Activated CD4-positive, CD25-positive, alpha-beta regulatory T cell (primary cell): ENCODE measurements at places on chromosomes 1 and 21.

DNA sequence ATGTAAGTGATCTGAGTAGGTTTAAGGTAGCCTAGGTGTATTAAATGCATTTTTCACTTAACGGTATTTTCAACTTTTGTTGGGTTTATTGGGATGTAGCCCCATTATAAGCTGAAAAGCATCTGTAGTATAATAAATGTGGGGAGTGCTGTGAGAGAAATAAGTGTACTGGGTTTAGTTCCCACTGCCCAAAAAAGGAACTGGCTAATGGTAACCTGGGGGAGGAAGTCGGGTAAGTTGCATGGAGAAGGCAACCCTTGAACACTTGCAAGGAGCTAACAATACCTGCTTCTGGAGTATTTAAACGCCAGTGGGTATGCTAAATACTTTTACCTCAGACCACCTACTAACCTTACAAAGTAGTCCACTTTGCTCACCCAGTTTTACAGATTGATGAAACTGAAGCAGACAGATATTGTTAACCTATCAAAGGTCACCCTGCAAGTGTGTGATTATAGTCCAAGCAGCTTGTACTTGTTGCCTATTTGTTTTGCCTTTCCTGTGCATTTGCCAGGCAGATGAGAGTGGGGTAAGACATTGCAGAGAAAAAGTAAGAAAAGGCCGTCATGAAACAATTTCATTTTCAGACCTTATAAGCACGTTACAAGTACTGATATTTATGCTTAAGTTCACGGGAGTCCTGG, 7.6 kb upstream of the SHISA4 start:
- DNase-seq: no peak

GRCh38 chr1:201324821-201325677, 41.7 kb downstream of the PKP1 start:
- no peak for DNase-seq

DNA sequence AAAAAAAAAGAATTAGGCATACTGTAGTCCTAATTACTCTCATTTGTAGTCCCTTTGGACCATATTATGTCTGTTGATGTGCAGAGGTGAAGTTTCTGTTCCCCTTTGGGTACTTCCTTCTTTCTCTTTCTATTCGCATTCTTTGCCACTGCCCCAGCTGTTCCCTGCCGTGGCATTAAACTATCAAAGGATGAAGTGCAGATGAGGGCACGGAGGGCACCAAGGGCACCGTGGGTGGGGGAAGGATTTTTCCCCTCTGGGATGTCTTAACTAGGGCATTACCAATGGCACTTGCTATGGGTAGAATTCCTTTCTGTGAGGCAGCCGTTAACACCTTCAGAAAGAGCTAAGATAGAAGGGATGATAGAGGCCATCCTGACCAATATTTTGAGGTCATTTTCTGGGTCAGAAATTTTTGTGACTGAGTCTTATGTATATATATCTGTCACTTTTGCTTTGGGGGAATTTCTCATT, 4.9 kb upstream of the MAPKAPK2 start:
- DNase-seq: no peak

DNA sequence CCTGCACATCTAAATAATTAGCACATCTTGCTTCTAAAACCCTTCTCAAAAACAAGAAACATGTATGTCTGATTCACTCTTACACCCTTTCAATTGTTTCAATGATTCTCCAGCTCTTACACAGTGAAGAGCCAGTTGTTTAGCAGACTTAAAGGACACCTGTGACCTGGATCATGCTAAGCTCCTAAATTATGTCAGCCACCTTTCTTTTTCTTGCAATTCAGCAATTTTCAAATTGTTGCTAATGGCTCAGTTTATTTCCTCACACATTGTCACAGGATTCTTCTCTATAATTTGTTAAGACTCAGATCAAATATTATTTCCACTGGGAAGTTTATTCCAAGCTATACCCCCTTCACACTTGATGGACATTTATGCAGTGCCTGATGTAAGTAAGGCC, 413.2 kb downstream of the PLA2G4A start:
- no peak for DNase-seq

- DNase-seq: no peak
Measured at GRCh38 chr1:204624631-204625216, 60.8 kb downstream of the LRRN2 start.

DNA sequence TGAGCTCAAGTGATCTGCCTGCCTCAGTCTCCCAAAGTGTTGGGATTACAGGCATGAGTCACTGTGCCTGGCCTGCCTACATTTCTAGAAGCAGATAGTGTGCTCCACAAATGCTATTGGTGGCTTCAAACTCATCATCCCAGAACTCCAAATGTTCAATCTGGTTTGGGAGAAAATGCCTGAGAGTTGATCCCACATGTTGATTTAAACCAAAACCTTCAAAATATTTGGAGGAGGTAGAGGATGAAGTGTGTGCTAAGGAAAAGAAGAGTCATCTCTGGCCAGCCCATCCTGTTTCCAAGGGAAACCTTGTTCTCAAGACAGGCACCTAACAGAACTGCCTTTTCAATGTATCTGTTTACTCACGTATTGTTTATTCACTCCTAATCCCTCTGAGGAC, 55.4 kb upstream of the GRHL3 start:
- DNase-seq: no peak

- DNase-seq: no peak
Measured at GRCh38 chr1:66542314-66542713, 8.4 kb downstream of the SGIP1 start.

DNA sequence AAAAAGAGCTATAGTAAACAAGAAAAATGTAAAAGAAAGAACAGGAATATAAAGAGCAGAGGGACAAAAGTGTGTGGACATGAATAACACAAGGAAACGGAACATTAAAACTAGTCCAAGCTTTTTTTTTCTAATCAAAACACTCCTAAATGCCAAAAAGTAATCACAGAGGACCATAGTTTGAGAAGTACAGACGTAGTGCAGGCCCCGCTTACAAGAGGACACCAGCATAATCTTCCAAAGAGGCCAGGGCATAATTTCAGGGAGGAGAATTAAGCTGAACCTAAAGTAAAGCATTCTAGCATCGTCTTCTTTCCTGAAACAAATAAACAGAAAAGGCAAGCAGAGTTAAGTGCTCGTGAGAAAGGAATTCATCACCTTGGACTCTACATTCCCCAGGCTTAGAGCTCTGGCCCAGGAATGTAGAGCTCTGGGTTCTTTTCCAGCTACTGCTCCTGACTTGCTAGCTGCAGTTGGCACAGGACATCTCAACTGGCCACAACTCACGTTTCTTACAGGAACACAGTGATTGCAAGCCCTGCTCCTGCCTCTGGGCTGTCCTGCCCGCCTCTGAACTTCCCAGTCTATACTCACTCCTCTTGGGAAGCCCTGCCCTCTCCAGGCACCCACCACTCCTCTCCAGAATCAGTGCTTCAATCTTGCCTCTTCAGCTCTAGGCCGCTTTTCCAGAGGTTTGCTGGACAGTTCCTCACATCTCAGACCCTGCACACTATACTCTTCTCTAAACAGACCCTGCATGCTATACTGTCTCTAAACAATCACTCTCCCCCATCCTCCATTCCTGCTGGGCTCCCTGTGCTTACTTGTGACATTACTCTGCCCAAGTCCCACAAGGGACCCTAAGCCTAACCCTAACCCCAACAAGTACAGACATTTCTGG, 9.8 kb downstream of the RGS8 start:
- DNase-seq: no peak

GRCh38 chr1:92728697-92729096, 56.2 kb downstream of the EVI5 start:
- no peak for DNase-seq

DNA sequence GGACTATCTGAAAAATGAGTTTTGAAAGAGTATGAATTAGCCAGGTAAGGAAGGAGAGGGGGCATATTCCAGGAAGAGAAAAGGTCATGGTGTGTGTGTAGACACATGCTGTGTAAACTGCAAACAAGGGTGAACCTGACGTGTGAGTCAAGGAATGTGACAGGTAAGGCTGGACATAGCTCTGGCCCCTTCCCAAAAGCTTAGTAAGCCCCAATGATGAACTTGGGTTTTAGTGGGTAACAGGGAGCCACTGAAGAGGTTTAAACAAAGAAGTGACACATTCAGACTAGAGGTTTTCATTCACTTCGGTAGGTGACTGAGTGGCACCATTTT, 36.7 kb downstream of the EGLN1 start:
- no peak for DNase-seq

GRCh38 chr1:203402629-203403337, 51.9 kb upstream of the FMOD start:
- DNase-seq: no peak

- no peak for DNase-seq
Measured at GRCh38 chr21:41961282-41961701, 7.5 kb upstream of the C2CD2 start.

DNA sequence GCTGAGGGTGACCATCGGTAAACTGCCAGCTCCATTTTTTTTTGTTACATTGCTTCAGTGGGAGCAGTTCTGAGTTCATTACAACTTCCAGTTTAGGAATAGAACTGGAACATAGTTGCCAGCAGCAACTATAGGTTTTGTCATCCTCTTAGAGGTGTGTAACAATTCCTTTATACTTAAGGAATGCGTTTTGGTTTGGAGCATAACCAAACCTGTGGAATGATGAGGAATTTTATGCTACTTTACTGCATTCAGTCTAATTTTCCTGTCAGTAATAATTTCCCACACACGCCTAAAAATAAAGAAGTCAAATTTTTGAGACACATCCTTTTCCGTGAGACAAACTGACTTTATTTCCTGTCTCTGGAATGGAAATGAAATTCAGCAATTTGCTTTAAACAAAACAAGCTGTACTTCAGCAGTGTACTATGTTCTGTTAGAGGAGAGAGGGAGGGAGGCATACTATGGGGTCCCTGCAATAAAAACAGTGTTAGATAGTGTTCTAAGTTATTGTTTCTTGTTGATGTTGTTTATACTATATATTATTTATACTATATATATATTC, 4.8 kb upstream of the AMPD1 start:
- DNase-seq: no peak

GRCh38 chr1:193448682-193449461, 262.5 kb upstream of the B3GALT2 start:
- no peak for DNase-seq

DNA sequence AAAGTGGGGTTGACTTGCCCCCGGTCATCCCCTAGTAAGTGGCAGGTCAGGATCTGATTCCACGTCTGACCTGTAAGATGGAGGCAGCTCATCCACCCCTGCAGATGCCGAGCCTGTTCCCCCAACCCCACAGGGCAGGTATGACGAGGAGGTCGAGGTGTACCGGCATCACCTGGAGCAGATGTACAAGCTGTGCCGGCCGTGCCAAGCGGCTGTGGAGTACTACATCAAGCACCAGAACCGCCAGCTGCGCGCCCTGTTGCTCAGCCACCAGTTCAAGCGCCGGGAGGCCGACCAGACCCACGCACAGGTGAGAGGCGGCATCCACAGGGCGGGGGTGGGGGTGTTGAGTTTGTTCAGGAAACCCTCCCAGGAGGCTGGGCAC, 9.6 kb downstream of the TMEM201 start:
- DNase-seq: no peak

DNA sequence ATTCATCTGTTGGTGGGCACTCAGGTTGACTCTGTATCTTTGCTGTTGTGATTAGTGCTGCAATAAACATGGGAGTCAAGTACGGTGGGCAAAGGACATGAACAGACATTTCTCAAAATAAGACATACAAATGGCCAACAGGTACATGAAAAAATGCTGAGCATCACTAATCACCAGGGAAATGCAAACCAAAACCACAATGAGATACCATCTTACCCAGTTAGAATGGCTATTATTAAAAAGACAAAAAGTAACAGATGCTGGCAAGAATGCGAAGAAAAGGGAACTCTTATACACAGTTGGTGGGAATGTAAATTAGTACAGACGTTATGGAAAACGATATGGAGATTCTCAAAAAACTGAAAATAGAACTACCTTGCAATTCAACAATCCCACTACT, 98.9 kb downstream of the TMEM53 start:
- DNase-seq: no peak

- DNase-seq: no peak
Measured at GRCh38 chr1:232319072-232319471, 310.9 kb downstream of the SIPA1L2 start.

GRCh38 chr1:53343831-53344668, 16.2 kb upstream of the LRP8 start:
- no peak for DNase-seq

DNA sequence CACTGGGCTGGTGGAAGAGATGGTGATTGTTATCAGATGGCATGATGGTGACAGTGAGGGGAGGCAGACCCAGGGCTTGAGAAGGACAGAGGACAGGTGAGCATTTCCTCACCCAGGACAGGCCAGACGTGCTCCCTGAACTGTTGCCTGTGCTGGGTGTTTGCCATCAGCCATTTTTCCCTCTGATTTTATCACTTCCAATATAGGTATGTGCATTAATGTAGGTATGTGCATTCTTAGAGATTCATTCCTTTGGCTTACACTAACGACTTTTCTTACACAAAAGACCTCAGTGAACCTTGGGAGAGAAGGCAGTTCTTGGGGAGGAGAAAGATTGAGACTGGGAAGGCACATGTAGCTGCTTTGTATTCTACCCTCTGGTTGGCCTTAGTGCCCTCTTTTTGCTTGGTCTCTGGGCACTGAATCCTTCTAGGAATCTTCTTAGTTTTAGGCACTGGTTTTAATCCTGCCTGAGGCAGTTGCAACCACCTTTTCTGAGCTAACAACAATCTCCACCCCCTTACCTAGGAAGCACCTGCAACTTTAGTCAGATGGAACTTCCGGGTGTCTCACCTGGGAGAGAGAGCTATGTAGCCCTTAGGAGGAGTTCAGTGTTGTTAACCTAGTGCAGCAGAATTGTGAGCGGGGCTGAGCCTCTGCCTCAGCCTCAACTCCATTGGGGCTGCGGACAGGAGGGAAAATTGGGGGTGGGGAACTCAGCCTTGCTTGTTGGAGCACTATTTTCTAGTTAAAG, 30.9 kb downstream of the C1orf116 start:
- no peak for DNase-seq

DNA sequence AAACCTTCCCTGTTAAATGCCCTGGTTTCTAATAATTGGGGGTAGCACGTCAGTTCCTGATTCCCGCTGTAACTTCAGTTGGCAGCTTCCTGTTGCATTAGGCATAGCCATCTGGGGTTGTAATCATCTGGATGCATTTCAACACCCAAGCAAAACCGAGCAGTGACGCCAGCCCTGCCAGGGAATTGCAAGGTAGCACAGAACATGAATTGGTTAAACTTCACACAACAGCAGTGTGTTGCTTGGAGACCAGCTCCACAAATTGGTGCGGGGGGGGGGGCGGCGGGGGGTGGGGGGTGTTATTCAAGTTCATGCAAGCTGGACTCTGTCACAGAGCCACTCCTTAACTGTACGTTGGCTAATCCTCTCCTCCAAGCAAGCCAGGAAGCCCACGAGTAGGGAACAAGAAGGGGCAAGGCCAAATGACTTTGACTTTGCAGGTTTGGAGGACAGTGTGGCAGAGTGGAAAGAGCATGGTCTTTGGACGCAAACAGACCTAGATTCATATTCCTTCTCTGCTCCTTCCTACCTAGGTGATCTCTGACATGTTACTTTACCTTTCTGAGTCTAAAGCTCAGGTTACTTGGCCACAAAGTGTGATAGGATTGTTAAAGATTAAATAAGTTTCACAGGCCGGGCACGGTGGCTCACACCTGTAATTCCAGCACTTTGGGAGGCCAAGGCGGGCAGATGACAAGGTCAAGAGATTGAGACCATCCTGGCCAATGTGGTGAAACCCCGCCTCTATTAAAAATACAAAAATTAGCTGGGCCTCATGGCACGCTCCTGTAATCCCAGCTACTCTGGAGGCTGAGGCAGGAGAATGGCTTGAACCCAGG, 4.7 kb downstream of the LAX1 start:
- no peak for DNase-seq

- DNase-seq: no peak
Measured at GRCh38 chr1:63877816-63878215, 104.0 kb downstream of the ROR1 start.

GRCh38 chr1:237239248-237239647, 197.3 kb downstream of the RYR2 start:
- DNase-seq: no peak
